ENCODE measurements at places on chromosomes 16 and 17.

DNA sequence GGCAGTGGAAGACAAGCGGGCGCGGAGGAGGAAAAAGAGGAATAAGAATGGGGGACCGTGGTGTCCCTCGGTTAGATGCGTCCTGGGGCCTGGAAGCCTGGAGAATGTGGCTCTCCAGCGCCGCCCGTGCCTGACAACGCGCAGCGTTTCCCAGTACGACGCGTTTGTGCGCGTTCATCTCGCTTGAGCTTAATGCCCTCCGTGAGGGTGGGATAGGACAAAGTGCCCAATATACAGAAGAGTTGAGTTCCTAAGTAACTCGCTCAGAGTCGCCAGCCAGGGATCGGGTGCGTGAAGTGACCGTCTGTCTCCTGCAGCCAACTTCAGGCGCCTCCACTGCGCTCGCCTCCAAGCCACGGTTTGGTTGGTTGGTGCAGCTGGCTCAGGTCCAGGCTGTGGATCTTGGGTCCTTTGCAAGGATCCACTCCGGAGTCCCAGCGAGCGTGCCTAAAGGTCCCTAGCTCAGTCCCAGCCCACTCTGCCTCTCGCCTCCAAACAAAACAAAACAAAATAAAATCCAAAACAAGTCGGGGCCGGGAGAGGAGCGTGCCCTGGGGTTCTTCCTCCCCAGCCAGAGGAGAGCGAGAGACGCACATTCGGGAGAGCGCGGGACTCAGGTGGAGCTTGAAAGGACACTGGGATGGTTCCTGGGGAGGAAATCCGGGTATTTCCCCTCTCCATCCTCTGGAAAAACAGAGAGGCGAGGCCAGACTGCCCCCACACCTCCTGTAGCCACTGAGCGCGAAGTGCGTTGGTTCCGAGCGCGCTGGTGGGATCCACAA lies 974 bp downstream of the GALR2 start:
- no peak overlapping the region for H3K27ac ChIP-seq
- peaks cover 47% of the 10 kb centered on the region for H3K4me1 ChIP-seq
- peak overlapping the region; percentile 53 for H3K4me3 ChIP-seq
- H3K36me3 ChIP-seq = no peaks in the 10 kb centered on the region
- H3K27me3 ChIP-seq = peaks cover 14% of the 10 kb centered on the region

DNA sequence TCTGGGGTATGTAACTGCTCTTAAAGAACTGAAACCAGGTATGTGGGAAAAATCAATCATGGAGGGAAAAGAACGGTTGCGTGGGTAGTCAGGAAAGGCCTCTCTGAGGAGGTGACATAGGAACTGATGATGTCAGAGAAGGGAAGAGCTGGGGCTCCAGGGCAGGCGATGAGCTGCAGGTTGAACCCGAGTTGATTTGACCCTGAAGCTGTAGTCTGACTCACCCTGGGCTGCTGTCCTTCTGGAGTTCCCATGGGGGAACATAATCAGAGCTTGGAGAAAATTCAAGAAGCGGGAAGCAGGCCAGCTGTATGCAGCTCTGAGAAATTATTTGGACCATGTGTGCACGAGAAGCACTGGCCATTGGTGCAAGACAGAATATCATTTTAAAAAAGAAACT lies 16.7 kb downstream of the SLC6A2 start:
- no peak overlapping the region for H3K4me3 ChIP-seq
- H3K4me1 ChIP-seq = no peaks in the 10 kb centered on the region
- DNase-seq = no peak
- H3K27me3 ChIP-seq = no peaks in the 10 kb centered on the region

- DNase-seq = no peak
- no peak overlapping the region for H3K4me3 ChIP-seq
- peaks cover 13% of the 10 kb centered on the region for H3K36me3 ChIP-seq
- no peaks in the 10 kb centered on the region for H3K4me1 ChIP-seq
- peak overlapping the region; percentile 29 for H3K27ac ChIP-seq
These were observed 153.9 kb upstream of the CACNG3 start for GRCh38 chr16:24102209-24102660.

DNA sequence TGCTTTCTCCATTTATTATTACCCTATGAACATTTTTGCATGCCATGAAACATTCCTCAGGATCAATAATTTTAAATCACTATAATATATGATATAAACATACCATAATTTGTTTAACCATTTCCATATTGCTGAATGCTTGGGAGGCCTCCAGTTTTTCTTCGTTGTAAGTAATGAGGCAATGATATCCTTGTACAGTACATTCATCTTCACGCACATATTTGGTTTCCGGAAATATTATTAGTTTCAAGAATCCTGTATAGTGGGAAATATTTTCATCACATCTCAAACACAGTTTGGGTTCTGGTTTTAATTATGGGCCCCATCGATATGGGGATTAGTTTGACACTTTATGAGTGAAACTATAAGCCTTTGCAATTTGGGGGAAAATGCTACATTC lies 135.4 kb downstream of the HS3ST3B1 start:
- no peaks in the 10 kb centered on the region for H3K27me3 ChIP-seq
- peaks cover 4% of the 10 kb centered on the region for H3K4me1 ChIP-seq
- no peak overlapping the region for H3K4me3 ChIP-seq

GRCh38 chr16:81518439-81518757 lies 73.8 kb downstream of the CMIP start:
- no peak for DNase-seq
- no peak overlapping the region for H3K27ac ChIP-seq
- no peaks in the 10 kb centered on the region for H3K36me3 ChIP-seq
- no peak overlapping the region for H3K4me3 ChIP-seq

DNA sequence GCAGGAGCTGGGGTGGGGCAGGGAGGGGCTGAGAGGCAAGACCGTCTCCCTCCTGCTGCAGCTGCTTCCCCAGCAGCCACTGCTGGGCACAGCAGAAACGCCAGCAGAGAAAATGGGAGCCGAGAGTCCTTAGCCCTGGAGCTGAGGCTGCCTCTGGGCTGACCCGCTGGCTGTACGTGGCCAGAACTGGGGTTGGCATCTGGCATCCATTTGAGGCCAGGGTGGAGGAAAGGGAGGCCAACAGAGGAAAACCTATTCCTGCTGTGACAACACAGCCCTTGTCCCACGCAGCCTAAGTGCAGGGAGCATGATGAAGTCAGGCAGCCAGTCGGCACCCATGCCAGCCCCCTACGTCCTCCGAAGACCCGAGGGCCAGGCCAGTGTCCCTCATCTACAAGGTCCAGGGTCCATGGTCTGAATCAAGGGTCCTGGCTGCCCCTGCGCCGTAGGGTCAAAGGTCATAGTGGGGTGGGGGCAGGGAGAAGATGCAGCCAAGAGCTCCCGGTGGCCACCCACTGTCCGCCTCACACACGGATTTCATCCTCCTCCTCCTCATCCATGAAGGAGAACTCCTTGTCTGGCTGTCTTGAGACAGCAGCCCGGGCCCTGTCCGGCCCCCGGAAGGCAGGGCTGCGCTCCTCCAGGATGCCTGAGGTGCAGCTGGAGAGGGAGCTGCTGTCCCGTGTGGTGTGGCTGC lies 23.4 kb upstream of the CPSF4L start:
- H3K4me3 ChIP-seq = no peak overlapping the region
- no peak overlapping the region for H3K27ac ChIP-seq
- DNase-seq = no peak

DNA sequence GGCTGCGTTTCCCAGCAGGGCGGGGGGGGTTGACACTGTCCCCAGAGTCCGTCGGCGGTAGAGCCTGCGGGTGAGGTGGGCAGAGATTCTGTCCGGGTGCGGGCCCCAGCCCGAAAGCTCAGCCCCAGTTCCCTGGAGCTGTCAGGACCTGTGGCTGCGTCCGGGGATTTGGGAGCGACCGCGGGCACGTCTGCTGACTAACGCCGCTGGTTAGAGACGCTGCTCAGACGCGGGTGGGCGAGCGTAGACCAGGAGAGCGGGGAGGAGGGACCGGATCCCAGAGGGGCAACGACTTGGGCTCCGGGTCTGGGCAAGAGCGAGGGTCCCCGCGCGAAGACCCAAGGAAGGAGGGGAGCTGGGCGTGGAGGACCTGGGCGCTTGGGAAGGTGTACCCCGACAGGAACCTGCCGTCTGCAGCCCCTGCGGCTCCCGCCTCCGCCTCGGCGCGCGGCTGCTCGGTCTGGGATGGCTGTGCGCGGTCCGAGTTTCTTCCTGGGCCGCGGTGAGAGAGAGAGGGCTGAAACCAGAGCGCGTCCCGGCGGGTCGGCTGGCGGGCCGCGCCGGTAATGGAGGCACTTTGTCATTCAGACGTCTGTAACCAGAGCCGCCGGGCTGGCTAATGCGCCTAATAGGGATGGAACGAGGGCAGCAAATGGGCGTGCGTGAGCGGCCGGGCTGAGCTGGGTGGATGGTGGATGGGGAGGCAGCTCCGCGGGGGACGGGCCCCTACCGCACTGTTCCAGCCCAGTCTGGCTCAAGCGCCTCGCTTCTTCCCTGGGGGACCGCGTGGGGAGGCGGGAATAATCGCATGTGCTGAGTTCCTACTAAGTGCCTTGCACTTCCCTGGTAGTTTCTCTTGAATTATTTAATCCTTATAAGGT lies 2.3 kb downstream of the NGFR start:
- H3K36me3 ChIP-seq = no peaks in the 10 kb centered on the region
- H3K27me3 ChIP-seq = peaks cover 5% of the 10 kb centered on the region
- no peak overlapping the region for H3K27ac ChIP-seq
- H3K4me1 ChIP-seq = peaks cover 29% of the 10 kb centered on the region

DNA sequence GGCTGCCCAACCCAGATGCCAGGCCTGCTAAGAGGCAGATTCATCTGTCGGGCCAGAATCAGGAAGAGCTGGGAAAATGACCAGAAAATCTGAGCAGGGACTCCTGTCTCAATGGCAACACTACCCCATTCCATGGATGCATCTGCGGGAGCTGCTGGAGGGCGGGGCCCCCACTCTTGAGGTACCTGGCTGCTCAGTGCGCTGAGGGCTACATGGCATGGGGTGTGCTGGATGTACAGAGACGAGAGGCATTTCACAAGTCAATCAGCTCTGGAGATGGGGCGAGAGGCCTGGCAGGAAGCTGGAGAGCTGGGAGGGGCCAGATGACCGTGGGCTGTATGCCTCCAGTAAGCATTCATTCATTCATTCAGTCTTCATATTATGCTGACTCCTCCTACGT lies 6.4 kb downstream of the SDK2 start:
- DNase-seq = no peak
- H3K36me3 ChIP-seq = no peaks in the 10 kb centered on the region
- H3K4me1 ChIP-seq = peaks cover 13% of the 10 kb centered on the region
- H3K27ac ChIP-seq = no peak overlapping the region
- no peaks in the 10 kb centered on the region for H3K27me3 ChIP-seq
- no peak overlapping the region for H3K4me3 ChIP-seq

- peaks cover 10% of the 10 kb centered on the region for H3K27me3 ChIP-seq
- peak; percentile 10 for DNase-seq
- no peaks in the 10 kb centered on the region for H3K4me1 ChIP-seq
- no peaks in the 10 kb centered on the region for H3K36me3 ChIP-seq
- no peak within 1 kb of the TSS for H3K27ac ChIP-seq
- H3K4me3 ChIP-seq = no peak within 1 kb of the TSS
These were observed at the start of gene CRYM for GRCh38 chr16:21277927-21278706. CRYM (minus strand) TSS chr16:21278290; CDS start chr16:21278251, 39 bp downstream.

DNA sequence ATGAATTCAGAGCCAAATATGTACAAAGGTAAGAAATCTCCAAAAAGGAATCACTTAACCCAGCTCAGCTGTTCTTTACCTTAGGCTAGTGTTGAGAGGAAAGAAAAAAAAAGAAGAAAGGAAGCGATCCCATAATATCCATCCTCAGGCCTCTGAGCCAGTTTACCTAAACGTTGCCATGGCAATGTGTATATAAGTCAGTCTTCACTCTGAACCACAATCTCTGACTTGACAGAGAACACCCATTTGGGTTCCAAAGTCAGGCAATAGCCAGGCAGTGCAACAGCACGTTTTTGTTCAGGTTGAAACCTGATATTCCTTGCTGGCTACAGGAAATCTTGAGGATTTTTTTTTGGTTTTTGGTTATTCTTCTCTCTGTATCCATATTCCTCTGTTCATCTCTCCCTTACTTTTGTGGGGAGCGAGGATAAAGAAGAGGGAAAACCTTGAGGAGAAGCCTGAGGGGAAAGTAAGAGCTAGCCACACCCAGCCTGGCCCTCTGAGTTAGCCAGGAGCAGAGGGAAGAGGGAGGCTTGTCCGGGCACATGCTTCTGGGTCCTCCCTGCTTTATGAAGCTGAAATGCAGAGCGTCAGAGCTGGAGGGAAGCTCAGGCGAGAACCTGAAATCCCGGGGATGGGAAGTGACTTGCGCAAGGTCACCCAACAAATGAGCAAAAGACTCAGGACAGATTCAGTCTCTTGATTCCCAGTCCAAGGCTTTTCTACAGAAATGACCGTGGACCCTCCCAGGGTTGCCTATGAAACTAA lies 152.7 kb downstream of the SOX9 start:
- no peak for DNase-seq
- no peaks in the 10 kb centered on the region for H3K36me3 ChIP-seq
- H3K27me3 ChIP-seq = no peaks in the 10 kb centered on the region
- no peak overlapping the region for H3K27ac ChIP-seq

GRCh38 chr17:48757524-48757961 lies 29.0 kb upstream of the HOXB13 start:
- peaks cover 13% of the 10 kb centered on the region for H3K4me1 ChIP-seq
- H3K27ac ChIP-seq = no peak overlapping the region
- H3K27me3 ChIP-seq = peaks cover 18% of the 10 kb centered on the region
- no peaks in the 10 kb centered on the region for H3K36me3 ChIP-seq
- H3K4me3 ChIP-seq = no peak overlapping the region
- DNase-seq = no peak

DNA sequence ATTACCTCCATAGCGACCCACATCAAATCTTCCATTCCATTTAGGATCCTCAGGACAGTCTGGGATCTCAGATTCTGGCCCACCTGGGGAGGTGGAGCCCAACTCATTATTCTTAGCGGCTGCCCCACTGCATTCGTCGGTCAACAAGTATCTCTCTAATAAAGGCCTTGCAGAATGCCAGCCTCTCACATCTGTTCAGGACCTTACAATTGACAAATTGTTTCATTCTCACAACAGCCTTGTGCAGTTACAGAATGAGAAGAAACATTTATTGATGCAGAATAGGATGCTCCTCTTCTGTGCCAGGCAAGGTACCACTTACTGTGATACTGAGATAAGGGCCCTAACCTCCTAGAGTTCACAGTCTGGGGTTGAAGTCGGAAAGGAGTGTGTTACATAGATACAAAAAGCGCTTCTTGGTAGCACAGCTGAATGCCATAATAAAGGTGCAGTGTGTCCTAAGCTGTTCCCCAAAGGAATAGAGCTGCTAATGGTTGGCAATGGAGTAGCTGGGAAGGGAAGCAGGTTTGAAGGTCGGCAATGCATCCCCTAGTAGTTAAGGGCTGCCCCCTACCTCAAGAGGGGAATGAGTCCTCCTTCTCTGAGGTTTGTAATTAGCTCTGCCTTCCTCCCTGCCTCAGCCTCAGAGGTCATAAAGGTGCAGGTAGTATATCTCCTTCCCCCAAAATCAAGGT lies 2.3 kb upstream of the MPP2 start:
- no peaks in the 10 kb centered on the region for H3K36me3 ChIP-seq
- H3K27me3 ChIP-seq = peaks cover 4% of the 10 kb centered on the region
- no peak overlapping the region for H3K4me3 ChIP-seq
- no peak overlapping the region for H3K27ac ChIP-seq
- peaks cover 20% of the 10 kb centered on the region for H3K4me1 ChIP-seq

DNA sequence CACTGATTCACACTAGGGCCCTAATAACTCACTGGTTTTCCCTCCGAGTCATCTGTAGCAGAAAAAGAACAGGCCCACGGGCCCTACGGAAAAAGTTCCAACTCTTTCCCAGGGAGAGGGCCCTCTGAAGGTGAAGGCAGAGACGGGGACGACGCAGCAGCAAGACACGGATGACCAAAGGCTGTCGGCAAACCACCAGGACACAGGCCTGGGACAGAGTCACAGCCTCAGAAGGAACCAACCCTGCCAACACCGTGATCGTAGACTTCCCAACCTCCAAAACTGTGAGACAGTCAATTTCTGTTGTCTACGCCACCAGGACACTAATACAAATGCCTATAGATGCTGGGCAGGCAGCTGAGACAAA lies 5.2 kb upstream of the SPHK1 start:
- DNase-seq = no peak
- no peaks in the 10 kb centered on the region for H3K4me1 ChIP-seq
- no peak overlapping the region for H3K4me3 ChIP-seq
- no peaks in the 10 kb centered on the region for H3K27me3 ChIP-seq
